ENCODE measurements at places on chromosomes 7 and 10.

DNA sequence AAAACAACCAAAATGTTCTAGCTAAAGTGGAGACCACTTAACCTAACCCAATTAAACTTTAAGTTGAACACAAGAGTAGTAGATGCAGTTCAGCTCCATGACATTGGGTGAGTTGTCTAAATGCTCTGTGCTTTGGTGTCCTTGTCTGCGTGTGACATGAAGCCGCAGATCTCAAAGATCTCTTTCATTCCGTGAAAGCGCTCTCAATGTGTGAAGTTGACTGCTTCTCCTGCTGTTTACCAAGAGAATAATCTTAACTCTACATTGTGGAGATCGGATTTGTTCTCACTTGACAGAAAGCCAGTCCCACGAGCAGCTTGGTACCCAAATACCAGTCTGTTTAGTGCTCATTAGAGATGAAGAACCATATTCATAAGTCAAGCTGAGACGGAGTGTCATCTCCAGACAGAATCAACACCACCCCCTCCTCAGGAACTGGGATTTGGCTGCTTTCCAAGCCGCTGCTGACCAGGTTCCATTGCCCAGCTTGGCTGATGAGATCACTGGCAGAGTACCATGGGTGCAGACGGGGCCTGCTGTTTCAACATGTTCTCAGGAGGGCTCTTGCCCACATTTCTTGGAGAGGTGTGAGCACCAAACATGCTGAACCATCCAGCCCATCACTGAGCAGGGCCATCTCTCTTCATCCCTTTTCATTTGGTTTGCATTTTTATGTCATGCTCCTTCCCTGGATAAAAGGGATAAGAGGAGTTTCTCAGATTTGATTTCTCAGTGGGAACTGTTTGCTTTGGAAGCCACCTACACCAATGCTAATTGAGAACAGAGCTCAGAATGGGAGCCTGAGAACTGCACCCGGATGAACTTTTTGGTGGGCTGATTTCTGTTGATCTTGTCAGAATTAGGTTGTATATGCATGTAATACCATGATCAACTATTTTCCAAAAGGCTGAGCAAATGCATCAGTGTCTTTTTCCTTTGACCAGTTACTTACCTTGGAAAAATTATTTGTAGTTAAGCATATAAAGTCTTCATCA lies 95.8 kb upstream of the AGBL3 start:
- DNase-seq = no peak

DNA sequence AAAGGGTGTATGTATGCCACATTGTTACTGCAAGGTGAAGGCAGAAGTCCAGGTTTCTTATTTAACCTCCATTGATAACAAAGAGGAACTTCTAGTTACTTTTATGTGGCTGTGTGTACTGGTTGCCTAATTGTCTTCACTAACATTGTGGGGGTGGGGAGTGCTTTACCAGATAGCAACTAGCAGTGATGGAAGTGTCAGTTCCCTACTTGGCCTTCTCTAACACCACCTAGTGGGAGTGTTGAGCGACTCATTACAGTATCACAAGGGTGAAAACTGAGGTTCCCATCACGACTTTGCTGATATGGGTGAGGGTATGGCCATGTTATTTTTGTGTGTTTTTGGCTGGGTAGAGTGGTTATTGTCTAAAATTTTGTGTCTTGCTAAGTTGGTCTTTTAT lies 274.4 kb downstream of the THSD7A start:
- no peak for DNase-seq

DNA sequence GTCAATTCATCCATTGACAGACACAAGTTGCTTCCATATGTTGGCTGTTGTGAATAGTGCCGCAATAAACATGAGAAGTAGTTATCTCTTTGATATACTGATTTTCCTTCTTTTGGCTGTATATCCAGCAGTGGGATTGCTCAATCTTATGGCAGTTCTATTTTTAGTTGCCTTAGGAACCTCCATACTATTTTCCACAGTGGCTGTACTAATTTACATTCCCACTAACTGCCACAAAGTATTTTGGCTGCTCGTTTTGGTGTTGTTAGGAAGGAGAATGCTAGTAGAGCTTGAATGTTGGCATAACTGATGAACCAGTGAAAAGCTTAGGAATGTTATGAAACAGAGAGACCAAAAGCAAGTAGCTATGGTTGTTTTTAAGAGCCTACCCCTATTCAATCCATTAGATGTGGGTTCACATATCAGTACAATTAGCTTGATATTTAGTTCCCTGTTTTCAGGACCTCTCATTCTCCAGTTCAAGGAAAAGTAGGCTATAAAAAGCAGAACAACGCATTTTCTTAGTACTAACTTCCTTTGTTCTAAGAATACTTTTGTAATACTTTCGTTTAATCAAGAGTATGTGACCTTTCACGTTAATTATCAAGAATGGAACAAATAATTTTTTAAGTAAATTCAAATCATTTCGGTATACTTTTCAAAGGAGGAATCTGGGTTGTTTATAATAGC lies 100.3 kb downstream of the FAS start:
- no peak for DNase-seq

DNA sequence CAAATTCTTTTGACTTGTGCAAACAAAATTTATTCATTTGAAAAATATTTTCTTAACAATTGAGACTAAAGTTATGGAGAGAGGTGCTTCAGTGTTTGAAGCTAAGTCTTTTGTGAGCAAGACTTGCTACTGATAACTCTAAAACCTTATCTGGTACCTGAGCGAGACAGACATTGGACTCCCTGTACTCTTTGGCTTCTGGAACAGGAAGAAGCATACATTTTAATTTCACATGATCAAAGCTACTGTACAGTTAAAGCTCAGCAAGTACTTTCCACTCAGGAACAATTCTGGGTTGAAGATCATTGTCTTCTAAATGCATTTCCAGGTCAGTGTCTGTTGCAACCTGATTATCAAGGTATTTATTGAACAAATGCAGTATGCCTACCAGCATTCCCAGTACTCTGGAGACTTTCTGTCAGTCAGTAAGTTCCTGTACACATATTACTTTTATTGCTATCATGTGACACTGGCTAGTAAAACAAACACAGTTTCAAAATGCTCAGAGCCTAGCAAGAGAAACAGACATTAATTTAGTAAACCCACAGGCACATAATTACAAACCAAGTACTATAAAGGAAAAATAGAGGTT lies 42.4 kb downstream of the CABCOCO1 start:
- no peak for DNase-seq

DNA sequence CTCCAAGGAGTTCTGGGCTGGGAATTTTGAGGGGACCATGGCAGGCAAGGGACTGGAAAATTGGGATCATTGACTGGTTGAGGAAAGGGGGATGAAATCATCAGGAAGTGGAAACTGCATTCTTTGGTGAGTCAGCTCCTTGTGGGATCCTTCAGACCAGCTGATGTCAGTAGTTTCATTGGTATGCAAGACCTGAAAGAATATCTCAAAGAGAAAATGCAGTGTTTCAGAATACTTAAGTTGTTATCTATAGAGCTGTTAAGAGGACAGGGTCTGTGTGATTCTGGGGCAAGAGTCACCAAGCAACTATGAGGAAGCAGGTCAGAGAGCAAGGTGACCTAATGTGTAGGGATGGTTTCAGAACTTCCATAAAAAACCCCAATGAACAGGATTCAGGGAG lies 595.9 kb upstream of the AUTS2 start:
- no peak for DNase-seq

DNA sequence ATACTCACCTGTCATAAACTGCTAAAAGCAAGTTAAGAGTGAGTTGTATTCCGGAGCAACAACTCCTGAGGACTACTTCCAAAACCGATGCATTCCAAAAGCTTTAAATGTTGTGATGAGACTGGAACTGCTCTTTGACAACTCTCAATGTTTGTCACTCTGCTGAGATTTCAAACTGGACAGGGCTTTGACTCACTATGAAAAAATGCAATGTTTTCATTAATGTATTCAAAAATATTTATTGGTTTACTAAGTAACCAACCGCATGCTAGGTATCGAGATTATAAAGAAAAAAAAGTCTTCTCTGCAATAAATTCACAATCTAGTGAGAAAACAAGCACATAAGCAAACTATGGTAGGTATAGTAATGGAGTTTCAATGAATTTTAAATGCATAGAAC lies 107.9 kb upstream of the GNAI1 start:
- no peak for DNase-seq

- no peak for DNase-seq
These were observed 8.2 kb downstream of the TPK1 start for GRCh38 chr7:144827621-144828020.

DNA sequence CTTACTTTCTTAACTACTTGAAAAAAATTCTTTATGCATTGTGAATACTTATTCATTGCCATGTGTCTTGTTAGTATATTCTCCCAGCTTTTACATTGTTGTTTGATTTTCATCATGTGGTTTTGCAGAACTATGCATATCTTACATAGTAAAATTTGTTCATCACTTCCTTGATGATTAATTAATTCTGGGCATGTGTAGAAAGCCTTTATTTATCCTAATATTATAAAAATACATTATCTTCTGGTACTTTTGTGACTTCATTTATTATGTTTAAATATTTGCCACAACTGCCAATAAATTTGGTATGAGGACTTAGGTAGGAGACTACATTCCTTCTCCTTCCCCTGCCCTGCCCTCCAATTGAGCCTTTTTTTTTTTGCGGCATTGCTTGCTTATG lies 166.0 kb upstream of the ZNF32 start:
- no peak for DNase-seq

DNA sequence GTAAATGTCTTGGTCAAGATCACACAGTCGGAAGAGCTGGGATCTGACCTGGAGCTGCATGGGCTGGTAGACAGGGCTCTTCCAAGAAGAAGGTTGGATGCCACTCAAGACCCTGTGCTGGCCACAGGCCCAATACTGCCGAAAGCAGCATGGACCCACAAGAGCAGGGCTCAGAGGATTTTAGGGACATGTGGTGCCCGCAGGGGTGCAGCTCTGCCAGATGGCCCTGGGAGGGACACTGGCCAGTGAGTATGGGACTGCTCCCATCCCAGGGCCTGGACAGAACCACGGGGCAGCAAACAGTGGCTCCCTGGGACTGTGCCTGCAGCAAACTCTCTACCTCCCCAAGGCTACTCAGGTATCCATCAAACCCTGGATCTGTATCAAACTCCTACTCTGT lies 12.4 kb downstream of the MAT1A start:
- DNase-seq = no peak

- DNase-seq = no peak
These were observed 6.5 kb downstream of the ATP5F1C start for GRCh38 chr10:7794251-7795026.

DNA sequence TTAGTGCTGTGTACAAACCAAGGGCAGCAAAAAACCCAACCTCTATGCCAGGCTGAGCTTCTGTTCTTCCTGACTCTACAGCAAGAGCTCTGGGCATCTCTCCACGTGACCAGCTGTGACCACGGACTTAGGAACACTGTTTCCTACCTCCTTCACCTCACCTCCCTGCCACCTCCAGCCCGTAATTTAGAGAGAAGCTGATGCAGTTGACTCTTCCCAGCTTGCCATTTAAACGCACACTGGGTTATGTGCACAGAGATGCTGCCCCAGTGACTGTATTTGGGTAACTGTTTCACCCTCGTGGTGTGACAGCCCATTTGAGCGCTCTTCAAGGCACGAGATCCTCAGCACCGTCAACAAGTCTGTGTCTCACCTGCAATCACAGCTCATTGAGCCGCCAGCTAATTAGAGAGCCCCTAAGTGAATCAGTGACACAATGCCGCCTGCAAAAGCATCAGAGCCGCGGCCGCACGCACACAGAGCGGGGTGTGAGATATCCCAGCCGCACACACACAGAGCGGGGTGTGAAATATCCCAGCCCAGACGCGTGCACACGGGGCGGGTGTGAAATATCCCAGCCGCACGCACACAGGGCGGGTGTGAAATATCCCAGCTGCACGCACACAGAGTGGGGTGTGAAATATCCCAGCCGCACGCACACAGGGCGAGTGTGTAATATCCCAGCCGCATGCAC lies 319.7 kb downstream of the PTPRN2 start:
- no peak for DNase-seq
